Esophagus squamous epithelium (tissue), 5 donors: ENCODE measurements at places on chromosomes 16 and 17.

- DNase-seq = no peak
Measured at GRCh38 chr17:66417300-66417719, 114.9 kb downstream of the PRKCA start.

DNA sequence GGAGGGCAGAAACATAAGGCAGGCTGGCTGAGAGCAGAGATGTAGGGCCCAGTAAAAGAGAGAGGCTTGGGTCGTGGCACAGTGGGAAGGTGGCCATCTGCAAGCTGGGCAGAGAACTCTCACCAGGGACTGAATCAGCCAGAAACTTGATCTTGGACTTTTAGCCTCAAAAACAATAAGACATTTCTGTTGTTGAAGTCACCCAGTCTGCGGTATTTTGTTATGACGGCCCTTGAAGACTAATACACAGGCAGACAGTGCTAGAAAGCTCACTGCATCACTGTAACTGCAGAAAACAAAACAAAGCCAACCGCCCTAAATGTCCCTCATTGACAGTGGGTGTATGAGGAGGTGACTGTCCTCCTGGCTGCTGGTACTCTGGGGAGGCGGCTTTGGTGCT lies 3.9 kb upstream of the JPH3 start:
- no peak for DNase-seq

- DNase-seq = no peak
Measured at GRCh38 chr16:77599793-77600415, 122.4 kb upstream of the NUDT7 start.

- DNase-seq = no peak
Measured at GRCh38 chr16:1068451-1068850, 4.1 kb upstream of the SSTR5 start.

GRCh38 chr17:54907376-54907775 lies 6.7 kb downstream of the TOM1L1 start:
- no peak for DNase-seq
